Activated CD4-positive, CD25-positive, alpha-beta regulatory T cell treated with anti-CD3 and anti-CD28 coated beads, Interleukin-2, amount 50 U/mL, for 16 hours (primary cell): ENCODE measurements at places on chromosomes 1 and 21.

DNA sequence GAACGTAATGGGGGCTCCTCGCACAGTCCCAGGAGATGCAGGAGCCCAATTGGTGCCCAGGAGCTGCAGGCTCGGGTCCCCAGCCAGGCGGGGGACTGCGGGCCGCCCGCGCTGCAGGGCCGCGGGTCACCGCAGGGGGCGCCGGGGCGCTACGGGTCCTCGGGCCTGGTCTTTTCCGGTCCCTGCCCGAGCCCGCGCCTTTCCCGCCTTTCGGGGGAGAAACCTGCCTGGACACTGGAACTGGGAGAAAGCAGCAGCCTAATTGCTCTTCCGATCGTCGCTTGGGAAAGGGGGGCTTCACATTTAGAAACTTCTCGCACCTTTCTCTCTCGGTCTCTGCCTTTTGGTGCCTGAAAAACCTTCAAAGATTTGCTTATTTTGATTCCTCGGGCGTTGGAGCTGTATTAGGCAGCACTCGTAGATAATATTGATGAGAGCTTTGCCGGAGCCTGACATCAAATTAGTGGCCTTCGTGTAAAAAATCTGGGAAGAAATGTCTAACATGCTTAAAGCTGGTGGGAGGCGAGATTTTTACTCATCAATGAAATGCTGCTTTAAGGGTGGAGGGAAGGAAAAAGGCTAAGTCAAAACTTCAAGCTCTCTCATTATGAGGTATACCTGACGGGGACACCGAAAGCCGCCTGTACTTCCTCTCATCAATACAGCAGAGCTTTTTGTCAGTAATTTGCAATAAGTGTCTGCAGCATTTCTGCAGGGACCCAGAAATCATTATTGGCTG is 12.6 kb upstream of the BARHL2 start:
- no peak for DNase-seq

DNA sequence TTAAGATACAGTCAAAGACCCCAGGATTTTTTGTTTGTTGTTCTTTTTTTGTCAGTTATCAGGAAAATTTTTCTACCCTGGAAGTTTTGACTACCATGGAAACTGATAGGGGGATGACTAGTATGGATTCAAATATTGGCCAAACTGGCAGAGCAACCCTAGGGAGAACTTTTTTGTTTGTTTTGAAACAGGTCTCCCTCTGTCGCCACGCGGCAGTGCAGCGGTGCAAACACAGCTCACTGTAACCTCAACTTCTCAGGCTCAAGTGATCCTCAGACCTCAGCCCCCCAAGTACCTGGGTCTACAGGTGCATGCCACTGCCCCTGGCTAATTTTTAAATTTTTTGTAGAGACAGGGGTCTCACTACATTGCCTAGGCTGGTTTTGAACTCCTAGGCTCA is 46.6 kb downstream of the TOR3A start:
- no peak for DNase-seq

DNA sequence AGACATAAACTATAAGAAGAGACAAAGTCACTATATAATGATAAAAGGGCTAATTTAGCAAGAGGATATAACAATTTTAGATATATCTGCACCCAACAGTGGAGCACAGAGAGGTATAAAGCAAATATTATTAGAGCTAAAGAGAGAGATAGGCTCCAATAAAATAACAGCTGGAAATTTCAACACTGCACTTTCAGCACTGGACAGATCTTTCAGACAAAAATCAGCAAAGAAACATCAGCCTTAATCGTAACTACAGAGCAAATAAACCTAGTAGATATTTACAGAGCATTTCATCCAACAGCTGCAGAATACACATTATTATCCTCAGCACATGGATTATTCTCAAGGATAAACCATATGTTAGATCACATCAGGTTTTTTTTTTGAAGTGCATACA is 642.9 kb downstream of the AMY1C start:
- DNase-seq = no peak

DNA sequence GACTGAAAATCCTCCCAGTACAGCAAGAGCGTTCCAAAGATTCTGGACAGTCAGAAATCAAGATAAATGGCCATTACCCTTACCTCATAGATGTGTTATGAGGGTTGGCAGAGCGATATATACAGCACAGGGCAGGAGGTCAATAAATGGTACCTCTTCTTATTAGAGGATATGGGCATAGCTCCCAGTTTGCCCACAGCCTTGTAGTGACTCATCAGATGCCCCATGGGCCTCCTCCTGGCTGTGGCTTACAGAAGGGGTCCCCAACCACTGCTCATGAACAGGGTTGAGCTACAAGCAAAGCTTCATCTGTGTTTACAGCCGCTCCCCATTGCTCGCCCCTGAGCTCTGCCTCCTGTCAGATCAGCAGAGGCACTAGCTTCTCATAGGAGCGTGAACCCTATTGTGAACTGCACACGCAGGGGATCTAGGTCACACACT is 7.3 kb upstream of the IFNGR2 start:
- no peak for DNase-seq

DNA sequence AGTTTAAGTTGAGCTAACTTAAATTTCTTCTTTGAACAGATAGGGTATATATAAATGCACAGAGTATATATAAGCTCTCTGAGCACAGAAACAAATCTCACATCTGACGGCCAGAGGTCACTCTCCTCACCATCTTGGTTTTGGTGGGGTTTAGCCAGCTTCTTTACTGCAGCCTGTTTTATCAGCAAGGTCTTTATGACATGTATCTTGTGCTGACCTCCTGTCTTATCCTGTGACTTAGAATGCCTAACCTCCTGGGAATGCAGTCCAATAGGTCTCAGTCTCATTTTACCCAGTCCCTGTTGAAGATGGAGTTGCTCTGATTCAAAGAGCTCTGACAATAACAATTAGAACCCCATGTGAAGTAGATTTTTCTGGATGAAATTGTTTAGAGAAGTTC is 1.6 kb upstream of the MOV10 start:
- no peak for DNase-seq

DNA sequence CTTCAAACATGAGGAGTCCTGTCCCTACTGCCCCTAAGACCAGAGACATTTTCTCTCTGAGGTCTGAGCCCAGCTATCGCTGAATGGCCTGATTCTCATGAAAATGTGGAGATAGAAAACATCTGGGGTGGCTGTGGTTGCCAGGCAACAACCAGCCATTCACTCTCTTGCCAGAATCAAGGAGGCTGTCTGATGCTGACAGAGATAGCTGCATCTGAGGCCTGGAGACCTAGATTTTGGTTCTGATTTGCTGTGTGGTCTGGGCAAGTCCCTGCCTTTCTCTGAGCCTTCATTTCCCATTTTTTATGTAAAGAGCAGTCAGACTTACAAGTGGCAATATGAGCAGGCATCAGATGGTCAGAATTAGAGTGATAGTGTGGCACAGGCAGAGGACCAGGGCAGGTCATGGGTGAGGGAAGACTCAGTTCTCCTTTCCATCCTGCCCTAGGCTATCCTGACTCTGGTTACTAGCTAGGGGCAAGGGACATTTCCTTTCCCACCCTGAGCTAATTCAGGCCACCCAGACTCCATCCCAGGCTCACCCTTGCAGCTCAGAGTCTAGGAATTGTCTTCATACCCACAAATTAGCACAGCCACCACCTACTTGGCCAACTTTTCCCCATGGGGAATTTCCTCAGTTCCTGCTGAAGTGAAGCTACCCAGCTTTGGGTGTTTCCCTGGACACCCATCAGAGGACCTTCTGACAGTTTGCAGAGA is 20.0 kb upstream of the RNF19B start:
- no peak for DNase-seq

DNA sequence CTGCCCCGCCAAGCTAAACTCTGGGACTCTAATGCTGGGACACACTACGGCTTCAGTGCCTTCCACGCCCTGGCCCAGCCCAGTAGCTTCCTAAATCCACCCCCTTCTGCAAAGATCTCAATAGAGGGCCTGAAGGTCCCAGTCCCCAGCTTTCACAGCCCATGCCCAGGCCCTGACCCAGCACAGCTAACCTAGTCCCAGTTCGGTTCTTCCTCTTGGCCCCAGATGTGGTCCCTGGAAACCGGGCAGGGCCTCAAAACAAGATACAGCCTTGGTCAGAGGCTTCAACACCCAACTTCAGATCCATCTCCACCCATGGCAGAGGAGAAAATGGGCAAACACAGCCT is 646 bp upstream of the PDZK1IP1 start:
- DNase-seq = no peak

DNA sequence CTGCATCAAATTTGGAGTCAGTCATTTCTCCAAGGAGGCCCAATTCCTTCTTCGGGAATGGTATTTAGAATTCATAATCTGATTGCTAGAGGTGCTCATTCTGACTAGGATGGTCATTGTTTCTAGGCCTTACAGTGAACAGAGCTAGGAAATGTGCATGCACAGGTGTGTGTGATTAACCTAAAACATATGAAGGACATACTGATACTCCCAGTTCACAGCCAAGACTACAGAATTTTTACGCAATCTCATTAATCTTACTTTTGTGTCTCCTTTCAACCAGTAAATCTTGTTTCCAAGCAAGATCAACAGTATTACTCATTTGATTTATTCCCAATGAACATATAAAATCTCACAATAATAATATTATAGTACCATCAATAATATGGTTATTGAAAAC is 47.1 kb downstream of the NFASC start:
- no peak for DNase-seq

DNA sequence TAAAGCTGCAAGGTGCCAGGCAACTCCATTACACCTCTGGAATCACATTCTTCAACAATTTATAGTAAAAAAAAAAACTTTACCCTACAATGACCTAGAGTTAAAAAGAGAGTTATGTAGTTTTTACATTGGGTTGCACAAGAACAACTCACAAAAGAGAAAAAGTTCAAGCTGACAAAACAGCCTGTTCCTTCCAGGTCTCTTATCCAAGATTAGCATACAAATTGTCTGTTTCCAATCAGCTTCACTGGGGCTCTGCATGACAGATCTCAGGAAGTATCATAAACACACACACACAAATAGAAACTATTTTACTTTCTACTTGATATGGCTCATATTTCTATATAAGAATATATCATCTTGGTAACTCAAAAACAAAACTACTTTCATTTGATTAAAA is 154.6 kb downstream of the PCNX2 start:
- no peak for DNase-seq

DNA sequence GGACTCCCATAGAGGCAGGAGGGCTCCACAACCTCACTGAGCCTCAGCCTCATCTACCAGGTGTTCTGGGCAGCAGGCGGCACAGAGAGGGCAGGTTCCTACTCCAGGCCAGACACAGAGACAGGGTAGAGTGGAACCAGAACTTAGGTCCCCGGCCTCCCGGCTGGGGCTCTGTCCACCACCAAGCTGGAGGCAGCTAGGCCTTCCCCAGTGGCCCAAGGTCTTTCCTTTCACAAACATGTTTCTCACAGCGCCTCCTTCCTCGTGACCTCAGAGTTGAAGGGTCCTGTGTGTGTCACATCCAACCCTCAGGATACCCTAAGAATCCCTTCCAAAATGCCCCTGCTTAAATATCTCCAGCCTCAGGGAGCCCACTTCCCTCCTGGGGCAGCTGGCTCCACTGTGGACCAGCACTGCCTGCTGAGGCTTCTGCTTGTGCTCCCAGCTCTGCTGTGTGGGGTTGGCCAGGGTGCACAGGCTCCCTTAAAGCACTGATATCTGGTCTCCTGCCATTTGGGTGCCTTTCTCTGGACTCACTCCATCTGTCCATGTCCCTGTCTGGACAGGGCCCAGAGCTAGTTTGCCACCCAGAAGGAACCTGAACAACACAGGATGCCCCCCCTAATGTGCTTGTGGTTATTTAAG is 33.2 kb upstream of the MAGOH start:
- DNase-seq = no peak

DNA sequence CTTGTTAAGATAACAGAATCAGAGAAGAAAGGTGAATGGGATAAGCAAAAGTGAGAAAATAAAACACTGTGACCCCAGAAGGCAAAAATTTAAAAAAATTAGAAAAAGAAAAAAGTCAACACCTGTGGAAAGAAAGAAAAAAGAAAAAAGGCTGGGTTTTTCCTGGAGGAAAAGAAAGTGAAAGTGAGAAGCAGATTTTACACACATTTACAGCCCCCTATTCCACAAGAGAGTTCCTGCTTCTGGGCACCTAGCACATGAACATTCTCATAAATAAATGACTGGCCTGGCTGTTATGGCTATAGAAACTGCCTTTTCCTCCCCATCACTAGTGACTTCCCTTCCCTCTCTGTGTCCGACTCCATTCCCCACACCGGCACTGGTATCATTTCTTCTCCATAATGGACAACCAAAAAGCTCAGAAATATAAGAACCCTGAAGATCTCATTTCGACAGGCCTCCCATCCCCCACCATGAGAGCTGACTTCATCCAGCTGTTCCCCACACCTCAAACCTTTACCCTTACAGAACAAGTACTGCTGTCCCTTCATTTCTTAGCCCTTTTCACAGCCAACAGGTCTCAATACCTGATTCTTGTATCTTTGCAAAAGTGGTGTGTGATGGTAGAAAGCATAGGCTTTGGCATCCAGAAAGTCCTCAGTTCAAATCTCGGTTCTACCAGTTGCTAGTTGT is 12.6 kb downstream of the MTF1 start:
- no peak for DNase-seq

- no peak for DNase-seq
These were observed 61.5 kb downstream of the SIPA1L2 start for GRCh38 chr1:232568331-232568852.

GRCh38 chr21:36552434-36552785 is 72.5 kb upstream of the CLDN14 start:
- no peak for DNase-seq

- DNase-seq = no peak
These were observed 15.9 kb downstream of the IGSF21 start for GRCh38 chr1:18123467-18123992.

- no peak for DNase-seq
These were observed 448 bp downstream of the G0S2 start for GRCh38 chr1:209675565-209676154.

- DNase-seq = no peak
These were observed 839.1 kb upstream of the ADGRL2 start for GRCh38 chr1:80961464-80962190.

DNA sequence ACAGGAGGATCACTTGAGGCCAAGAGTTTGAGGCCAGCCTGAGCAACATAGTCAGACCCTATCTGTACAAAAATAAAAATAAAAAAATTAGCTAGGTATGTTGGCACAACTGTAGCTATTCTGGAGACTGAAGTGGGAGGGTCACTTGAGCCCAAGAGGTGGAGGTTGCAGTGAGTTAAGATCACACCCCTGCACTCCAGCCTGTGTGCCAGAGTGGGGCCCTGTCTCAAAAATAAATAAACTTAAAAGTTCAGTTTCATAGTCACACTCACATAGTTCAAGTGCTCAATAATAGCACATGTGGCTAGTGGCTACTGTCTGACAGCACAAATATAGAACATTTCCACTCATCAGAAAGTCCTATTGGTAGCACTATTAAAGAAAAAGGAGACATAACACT is 5.2 kb upstream of the EVI5 start:
- DNase-seq = no peak
